ENCODE measurements at places on chromosomes 16 and 17. TPM values are rescaled to one million over a fixed set of nuclear protein-coding genes. Genes with fewer than 3 reads are reported as not detected.

GAS2L2 gene
- 0.06 TPM for polyA plus RNA-seq

TMEM220 gene
- polyA plus RNA-seq: 8.5 TPM

CDH5 gene
- 55.8 TPM for polyA plus RNA-seq

CD300LB gene
- 0.17 TPM for polyA plus RNA-seq
